ENCODE measurements at places on chromosomes 4 and X.

DNA sequence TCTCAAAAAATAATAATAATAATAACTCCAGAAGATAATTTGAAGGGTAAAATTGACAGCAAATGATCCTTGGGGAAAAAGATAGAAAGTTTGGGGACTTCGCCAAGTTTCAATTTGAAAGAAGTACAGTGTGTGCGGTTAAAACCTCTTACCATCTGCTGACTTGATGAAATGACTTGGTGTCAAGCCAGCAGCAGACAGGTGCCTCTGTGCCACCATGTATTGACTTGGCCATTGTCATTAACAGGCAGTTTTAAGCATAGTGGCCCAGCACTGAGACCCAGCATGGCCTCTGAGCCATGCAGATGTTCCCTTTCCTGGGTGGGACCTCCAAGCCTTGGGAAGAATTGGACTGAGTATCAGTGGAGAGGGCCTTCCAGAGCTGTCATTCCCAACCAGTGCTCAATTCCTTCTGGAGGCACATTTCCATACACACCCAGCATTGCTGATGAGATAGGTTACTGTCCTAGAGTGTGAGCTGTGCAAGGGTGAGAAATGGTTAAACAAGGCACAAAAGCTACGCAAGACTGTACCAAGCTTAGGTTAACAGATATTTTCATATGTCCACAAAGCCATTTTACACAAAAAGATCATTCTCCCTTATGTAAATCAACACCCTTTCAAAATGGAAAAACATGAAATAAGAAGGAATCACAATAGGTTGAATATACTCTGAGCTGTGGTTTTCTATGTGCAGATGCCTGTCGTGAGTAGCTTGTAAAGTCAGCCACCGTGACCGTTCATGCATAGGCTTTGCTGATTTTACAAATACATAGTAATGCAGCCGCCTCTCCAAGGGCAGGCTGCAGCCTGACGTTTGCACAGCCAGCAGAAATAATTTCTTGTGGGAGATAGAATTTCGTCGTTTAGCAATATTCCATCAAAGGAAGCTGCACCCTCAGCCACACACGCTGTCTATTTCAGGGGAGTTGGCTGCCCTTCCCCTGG, 59.4 kb upstream of the FBXW7 start:
- no peak for DNase-seq

- DNase-seq, result no peak
These were observed 12.8 kb downstream of the SCD5 start for GRCh38 chr4:82785611-82786400.

GRCh38 chr4:10281996-10282395, 165.4 kb upstream of the WDR1 start:
- DNase-seq, result no peak

DNA sequence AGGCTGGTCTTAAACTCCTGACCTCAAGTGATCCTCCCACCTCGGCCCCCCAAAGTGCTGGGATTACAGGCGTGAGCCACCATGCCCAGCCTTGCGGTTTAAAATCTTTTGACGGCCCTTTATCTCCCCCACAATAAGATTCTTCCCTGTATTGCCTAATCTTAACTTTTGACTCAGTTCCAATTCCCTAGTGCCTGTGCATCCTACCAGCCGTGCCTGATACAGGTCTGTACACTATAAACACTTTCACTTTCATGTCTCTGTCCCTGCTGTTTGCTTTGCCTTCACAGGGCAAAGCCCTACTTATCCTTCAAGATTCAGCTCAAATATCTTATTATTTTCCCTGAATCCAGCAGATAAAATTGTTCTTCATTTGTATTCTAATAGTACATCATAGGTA, 74.6 kb downstream of the WDR44 start:
- DNase-seq, result no peak

GRCh38 chr4:108244606-108245005, 75.9 kb upstream of the LEF1 start:
- no peak for DNase-seq

DNA sequence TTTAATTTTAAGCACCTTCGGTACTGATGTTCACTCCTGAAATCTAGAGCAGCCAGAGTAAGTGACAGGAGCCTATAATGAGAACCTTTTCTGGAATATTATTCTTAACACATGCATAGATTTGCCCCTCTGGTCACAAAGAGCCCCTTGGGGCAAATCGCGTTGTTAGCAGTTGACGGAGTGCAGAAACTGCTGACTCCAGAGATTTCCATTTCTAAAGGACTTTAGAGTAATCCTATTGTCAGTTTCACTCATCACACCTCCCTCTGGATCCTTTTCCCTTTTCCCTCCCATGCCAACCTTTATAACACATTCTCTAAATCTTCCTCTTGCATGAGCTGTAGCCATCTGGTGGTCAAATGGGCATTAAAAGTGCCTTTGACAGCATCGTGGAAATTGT, 264.9 kb upstream of the PRPS2 start:
- no peak for DNase-seq

DNA sequence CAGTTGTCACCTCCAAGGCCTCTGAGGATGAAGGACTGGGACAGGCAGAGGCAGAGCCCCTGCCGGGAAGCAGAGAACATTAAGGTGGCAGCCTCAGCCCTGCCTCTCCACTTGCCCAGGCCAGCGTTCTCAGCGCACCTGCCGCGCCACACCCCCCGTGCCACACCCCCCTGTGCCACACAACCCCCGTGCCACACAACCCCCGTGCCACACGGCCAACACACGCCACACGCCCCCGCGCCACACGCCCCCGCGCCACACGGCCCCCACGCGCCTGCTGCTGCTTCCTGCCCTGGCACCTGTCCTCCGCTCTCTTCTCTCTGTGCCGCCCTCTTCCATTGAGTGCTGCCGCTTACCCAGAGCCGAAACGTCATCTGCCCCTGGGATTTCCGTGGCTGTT, 58.0 kb upstream of the ZFP42 start:
- DNase-seq, result no peak

Data from activated CD8-positive, alpha-beta memory T cell treated with anti-CD3 and anti-CD28 coated beads for 1 hour (primary cell).